ENCODE measurements at places on chromosomes 1 and 21.

- no peak for DNase-seq
Observed at GRCh38 chr1:33280091-33280661, 23.9 kb downstream of the ZNF362 start.

DNA sequence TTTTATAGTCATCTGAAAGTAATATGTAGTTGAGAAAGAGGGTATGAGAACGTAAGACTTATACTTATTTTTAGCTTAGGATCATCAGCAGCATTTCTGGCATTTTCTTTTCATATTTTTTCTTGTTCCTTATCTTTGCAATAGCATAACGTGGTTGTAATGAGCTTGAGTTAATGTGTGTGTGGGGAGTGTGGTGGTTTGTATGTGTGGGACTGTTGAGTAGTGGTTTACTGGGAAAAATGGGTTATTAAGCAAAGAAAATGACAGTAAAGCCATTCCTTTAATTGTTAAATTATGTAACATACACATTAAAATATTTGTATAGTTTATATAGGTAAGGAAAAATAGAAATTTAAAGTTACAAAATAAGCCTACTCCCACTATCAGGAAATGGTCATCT lies 15.2 kb downstream of the PIP5K1A start:
- DNase-seq: no peak

GRCh38 chr1:170881268-170882265 lies 53.8 kb upstream of the MROH9 start:
- peak; percentile 18 for DNase-seq

- no peak for DNase-seq
Observed at GRCh38 chr1:12057382-12057781, 5.7 kb upstream of the TNFRSF8 start.

DNA sequence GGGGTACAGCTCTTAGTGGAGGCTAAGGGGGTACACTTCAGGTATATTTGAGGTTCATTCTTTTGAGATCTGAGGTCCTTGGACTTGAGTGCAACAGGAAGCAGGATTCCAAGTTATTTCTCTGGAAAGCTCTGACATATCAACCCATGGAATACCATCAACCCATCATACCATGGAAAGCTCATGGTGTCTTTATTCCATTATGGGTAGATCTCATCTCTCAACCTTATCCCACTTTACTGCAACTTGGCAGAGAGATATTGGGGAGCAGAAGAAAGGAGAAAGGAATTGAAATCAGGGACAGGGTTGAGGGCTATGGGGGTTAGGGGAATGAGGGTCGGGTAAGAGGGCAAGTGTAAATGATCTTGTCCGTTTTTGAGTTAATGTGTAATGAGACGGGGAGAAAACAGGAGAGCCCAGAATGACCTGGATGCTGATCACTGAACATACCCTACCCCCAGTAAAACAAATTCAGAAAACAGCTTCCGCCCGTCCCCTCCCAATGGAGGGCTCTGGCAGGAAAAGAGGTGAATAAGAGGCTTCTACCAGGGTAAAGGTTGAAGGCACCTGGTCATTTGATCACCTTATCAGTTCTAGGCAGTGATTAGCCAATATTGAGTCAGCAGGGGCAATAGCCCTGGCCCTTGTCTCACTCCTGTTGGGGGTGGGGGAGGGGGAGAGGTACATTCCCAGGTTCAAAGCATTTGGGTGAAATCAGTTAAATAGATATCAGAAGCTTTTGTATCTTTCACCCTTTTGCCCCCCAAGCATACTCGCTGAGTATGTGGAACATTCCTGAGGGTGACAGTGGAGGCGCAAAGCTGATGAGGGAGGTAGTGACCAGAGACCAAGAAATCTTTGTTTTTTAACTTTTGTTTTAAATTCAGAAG lies 622 bp upstream of the APOA2 start:
- DNase-seq: no peak

GRCh38 chr1:21537511-21537931 lies 28.3 kb downstream of the ALPL start:
- no peak for DNase-seq

DNA sequence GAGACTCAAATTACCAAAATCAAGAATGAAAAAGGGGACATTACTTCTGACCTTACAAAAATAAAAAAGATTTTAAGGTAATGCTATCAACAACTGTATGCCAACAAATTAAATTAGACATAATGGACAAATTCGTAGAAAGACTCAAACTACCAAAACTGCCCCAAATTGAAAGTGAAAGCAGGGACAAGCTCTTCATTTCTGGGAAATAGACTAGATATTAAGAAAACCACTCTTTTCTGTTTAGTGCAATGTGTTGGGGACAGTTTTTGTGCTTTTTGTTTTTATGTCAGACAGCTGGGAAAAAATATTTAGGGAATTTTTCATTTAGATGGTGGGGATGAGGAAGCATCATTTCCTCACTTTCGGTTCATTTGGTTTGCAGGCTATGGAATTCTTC lies 4.9 kb upstream of the GBP1 start:
- DNase-seq: no peak

DNA sequence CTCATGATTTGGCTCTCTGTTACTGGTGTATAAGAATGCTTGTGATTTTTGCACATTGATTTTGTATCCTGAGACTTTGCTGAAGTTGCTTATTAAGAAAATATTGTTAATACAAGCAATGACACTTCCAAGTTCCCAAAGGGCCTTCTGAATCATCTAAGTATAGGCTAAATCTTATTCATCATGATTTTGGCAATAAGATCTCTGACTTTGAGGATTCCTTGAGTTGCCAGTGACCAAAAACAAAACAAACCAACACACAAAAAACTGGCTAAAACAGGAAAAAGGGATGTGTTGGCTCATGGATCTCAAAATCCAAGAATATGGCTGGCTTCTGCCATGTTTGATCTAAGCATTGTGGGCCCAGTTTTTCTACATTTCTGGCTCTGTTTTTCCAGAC lies 163.4 kb downstream of the HHIPL2 start:
- no peak for DNase-seq

- DNase-seq: no peak
Observed at GRCh38 chr1:18037651-18038050, 69.9 kb upstream of the IGSF21 start.

- DNase-seq: no peak
Observed at GRCh38 chr1:22018583-22019559, 17.4 kb downstream of the CELA3A start.

GRCh38 chr1:62057641-62058290 lies 136.9 kb upstream of the L1TD1 start:
- DNase-seq: no peak

DNA sequence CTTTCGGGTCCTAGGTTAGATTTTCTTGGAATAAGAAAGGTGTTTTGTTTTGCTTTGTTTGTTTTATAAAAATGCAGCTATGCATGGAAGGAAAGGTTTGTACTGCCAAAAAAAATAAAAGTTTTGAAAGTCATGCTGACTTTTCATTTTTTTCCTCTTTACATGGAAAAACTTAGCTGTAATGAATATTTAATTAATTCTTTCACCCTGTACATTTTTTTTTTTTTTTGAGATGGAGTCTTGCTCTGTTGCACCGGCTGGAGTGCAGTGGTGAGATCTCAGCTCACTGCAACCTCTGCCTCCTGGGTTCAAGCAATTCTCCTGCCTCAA lies 48.7 kb downstream of the NENF start:
- no peak for DNase-seq

DNA sequence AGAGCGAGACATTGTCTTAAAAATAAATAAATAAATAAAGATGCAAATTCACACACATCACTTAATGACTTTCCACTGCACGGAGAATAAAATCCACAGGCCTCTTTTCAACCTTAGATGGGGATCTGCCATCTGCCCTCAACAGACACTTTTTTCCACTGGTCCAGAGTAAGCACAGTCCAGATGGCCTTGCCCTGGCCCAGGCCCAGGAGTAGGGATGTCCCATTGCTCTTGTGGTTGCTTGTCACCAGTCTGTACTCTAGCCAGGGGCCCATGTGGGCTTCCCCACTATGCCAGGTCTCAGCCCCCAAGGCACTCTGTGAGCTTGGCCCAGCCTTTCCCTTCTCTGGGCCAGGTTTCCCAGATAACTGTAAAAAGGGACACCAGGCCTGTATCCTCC lies 17.4 kb downstream of the PLOD1 start:
- DNase-seq: no peak

- DNase-seq: no peak
Observed at GRCh38 chr1:212353181-212353580, 61.5 kb downstream of the PACC1 start.

DNA sequence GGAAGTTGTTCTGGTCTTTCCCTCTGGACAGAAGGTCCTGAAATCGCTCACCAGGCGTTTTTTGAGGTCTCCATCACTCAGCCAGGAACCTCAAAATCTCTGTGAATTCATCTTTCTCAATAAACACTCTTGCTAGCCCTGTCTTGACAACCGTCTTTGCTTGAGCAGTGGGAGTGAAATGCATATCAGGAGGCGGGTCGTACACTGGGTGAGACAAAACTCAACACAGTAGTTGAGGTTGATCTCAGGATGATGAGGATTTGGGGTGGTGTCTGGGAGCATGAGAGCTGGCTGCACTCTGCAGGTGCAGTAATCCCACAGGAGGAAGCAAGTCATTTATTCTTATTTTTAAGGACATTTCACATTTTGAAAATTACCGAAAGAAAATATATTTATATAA lies 1.9 kb downstream of the GPR25 start:
- DNase-seq: no peak

DNA sequence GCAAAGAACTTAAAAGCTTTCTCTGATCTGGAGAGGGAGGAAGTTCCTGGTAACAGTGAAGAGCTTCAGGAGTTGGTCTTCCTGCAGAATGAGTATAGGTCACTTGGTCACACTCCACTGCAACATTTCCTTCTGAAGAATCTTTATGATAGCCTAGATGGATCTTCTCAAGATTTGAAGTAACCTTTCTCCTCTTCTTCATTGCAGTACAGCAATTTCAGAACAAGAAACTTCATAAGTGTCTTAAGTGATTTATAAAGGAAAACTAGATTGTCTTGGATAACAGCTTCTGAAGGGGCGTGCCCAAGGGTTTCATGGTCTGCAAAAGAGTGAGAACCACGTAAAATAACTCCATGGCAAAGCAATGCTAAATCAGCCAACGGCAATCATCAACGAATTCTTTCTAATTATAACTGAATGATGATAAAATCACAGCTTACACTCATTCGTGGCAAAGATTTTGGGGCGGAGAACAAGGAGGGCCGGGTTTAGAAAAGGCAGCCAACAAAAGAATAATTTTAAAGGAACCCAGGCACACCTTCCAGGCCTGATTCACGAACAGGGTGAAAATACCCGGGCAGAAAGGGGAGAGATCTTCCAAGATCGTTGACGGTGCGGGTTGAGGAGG lies 53.9 kb upstream of the ASPM start:
- no peak for DNase-seq

DNA sequence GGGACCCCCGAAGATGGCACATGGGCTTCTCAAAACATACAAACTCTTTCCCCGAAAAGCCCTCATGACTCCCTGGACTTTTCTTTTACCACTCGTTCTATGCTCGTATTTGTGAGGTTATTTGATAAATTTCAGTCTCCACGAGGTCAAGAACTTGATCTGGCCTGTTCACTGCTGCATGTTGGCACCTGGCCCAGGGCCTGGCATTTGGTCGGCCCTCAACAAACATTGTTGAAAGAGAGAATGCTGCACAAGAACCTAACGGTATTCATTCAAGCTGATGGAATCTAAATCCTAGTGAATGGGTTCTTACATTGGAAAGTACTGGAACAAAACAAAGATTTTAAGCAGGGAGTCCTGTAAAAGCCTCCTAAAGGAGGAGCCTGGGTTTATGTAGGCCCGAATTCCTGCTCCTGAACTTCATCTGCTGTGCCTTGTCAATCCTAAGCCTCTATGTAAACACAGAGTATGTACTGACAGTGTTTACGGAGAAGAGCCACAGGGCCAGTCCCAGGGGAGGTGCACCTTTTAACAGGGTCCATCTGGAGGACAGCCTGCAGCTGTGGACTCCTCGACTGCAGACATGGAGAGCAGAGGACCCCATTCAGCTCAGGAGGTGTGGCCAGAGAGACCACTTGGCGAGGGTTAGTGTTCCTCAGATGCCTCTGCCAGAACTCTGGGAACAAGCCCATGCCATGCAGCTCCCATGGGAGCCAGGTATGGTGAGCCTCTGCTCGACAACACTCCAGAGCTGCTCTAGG lies 46.9 kb downstream of the L1TD1 start:
- no peak for DNase-seq

GRCh38 chr1:65894738-65895605 lies 102.3 kb downstream of the PDE4B start:
- DNase-seq: no peak

DNA sequence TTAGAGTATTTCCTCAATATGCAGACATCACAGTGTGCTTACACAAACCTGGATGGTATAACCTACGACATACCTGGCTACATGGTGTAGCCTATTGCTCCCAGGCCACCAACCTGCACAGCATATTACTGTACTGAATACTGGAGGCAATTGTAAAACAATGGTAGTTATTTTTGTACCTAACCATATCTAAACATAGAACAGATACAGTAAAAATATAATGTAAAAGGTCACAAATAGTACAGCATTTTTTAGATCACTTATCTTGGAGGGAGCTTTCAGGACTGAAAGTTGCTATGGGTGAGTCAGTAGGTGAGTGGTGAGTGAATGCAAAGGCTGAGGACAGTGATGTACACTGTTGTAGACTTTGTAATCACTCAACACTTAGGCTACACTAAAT lies 492.3 kb downstream of the MRPL39 start:
- DNase-seq: no peak

GRCh38 chr1:96934282-96934681 lies 212.7 kb downstream of the PTBP2 start:
- no peak for DNase-seq

DNA sequence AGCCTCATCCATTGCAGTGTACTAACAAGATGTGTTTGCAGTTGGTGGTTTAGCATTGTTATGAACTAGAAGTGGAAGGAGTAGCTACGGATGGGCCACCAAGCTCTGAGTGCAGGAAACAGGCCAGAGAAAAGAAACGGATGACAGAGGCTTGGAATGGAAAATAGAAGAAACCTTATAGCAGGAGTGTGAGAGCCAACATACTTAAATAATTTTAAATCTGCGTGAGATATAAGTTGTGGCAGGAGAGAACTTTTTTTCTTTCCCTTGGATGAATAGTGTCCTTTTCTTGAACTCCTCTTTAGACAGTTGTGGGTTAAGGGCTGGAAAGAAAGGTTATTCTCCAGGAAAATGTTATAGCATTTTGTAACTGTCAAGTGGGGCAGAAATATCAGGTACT lies 54.2 kb downstream of the RGL1 start:
- DNase-seq: no peak

GRCh38 chr1:151968058-151968457 lies 25.6 kb downstream of the S100A10 start:
- no peak for DNase-seq

DNA sequence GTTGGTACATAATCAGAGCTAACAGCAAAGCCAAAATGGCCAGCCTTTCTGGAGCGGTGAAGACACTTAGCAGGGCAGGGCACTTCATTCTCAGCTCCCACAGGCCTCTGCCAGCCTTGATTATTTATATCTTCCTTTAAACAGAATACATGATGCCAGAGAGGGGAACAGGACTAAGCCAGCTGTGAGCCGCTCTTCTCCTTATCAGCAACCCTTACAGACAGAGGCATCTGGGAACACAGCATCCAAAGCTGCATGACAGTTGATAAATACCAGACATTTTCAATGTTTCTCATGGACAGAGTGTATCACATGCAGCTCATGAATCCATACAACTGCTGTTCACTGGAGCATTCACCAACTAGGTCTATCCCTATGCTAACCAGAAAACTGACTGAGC lies 29.1 kb downstream of the DNAJC11 start:
- DNase-seq: no peak

Data from NCI-H1930 (cell line).